Esophagus squamous epithelium (tissue), 5 donors: ENCODE measurements at places on chromosomes 5 and 9. TPM values are rescaled to one million over a fixed set of nuclear protein-coding genes. Genes with fewer than 3 reads are reported as not detected.

DNA sequence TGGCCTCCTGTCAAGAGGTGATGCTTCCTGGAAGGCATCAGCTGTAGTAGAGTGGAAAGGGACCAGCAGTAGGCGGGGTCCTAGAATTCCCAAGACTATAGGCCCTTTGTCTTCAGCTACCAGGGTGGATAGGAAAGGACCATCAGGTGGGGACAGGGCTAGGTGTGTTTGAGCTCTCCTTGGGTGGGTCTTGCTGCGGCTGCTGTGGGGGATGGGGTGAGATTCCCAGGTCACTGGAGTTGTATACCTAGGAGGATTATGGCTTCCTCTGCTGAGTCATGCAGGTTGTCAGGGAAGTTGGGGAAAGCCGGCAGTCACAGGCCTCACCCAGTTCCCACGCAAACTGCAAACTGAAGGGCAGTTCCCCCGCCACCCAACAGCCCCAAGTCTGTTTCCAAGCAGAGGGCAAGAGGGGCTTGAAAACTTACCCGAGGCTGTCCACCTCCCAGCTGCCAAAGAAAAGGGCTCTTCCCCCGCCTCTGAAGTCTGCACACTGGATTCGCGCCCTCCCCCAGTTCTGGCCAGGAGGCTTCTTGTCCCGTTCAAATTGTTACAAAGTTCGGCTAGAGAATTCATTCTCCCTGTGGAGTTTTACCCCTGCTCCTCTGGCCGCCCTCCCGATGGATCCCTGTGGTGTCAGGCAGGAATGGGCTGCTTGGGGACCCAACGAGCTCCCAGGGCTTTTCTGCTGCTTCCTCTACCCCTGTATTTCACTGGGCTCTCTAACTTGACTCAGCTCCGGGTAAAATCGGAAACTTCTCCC, 23.0 kb upstream of the ECM2 start:
- H3K36me3 ChIP-seq: no peaks in the 10 kb centered on the region
- DNase-seq: no peak
- H3K4me3 ChIP-seq: no peak overlapping the region
- peaks cover 8% of the 10 kb centered on the region for H3K4me1 ChIP-seq

GRCh38 chr9:35540315-35540714, 50.4 kb downstream of the RUSC2 start:
- H3K4me1 ChIP-seq: peaks cover 62% of the 10 kb centered on the region
- no peaks in the 10 kb centered on the region for H3K36me3 ChIP-seq
- H3K27ac ChIP-seq: no peak overlapping the region
- DNase-seq: no peak
- no peak overlapping the region for H3K4me3 ChIP-seq
- no peaks in the 10 kb centered on the region for H3K27me3 ChIP-seq

DNA sequence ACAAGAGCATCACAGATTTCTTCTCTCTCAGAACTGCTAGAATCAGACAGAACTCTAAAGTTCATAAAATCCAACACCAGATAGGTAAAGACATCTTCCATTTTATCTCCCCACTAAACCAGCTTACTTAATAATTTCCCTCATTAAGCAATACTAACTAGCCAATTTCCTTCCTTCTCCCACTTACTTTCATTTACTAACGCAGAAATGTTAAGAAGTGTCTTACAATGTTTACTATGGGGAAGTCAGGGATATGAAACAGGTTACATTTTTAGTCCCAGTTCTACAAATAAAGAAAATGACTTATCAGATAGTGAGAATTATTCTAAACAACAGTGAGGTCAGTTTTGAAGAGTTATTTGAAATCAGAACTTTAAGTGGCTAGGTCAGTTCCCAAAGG, 236.5 kb downstream of the FBXL17 start:
- H3K4me3 ChIP-seq: no peak overlapping the region
- no peaks in the 10 kb centered on the region for H3K36me3 ChIP-seq
- DNase-seq: no peak
- H3K27me3 ChIP-seq: no peaks in the 10 kb centered on the region

DNA sequence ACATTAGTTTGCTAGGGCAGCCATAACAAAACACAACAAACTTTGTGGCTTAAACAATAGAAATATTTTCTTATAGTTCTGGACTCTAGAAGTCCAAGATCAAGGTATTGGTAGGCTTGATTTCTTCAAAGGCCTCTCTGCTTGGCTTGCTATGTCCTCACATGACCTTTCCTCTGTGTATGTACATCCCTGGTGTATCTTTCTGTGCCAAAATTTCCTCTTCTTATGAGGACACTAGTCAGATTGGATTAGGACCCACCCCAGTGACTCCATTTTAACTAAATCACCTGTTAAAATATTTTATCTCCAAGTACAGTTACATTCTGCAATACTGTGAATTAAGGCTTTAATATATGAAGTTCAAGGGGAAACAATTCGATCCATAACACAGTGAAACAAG, 168.9 kb upstream of the CCNH start:
- H3K27me3 ChIP-seq: no peaks in the 10 kb centered on the region
- no peak for DNase-seq
- no peaks in the 10 kb centered on the region for H3K4me1 ChIP-seq

DNA sequence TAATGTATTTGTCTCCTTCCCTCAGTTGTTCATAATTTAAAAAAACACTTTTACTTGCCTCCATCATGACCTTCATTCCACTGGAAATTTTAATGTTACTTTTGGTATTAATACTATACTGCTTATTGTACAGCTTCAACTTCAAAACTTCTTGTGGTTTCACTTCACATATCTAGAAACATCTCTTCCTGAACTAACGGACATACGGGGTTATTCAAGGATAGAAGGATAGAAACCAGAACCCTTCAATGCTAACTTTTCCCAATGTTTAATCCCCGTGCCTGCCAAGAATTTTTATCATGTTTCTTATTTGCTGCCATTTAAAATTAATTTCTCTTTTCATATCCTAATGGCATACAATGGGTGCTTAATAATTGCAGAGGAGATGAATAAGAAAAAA, 36.3 kb upstream of the SETD9 start:
- no peaks in the 10 kb centered on the region for H3K36me3 ChIP-seq
- H3K27ac ChIP-seq: no peak overlapping the region
- H3K4me1 ChIP-seq: no peaks in the 10 kb centered on the region
- no peak for DNase-seq
- H3K27me3 ChIP-seq: no peaks in the 10 kb centered on the region

GRCh38 chr9:101254733-101255433, 129.9 kb downstream of the BAAT start:
- H3K27me3 ChIP-seq: peaks cover 3% of the 10 kb centered on the region
- DNase-seq: no peak
- no peaks in the 10 kb centered on the region for H3K36me3 ChIP-seq
- H3K27ac ChIP-seq: no peak overlapping the region
- H3K4me3 ChIP-seq: no peak overlapping the region
- no peaks in the 10 kb centered on the region for H3K4me1 ChIP-seq

DNA sequence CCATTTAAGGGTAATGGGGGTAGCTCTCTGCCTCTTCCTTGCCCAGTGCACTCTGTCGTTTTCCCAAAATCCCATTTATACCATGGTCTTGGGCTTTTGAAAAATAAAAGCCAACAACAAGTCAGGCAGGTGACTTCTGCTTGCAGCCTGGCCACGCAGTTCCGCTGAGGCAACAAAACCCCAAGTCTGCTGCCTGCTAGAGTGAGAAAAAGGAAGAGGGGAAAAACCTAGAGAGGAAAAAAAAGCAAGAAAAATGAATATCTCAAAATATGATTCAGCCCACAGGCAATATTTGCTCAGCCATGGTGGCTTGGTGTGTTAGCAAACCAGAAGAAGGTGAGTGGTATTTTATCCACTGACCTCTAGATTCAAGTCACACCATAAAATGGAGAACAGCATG, 148.2 kb upstream of the FSTL4 start:
- no peak overlapping the region for H3K4me3 ChIP-seq
- H3K27me3 ChIP-seq: no peaks in the 10 kb centered on the region
- DNase-seq: no peak
- H3K27ac ChIP-seq: no peak overlapping the region
- no peaks in the 10 kb centered on the region for H3K4me1 ChIP-seq
- no peaks in the 10 kb centered on the region for H3K36me3 ChIP-seq

GRCh38 chr9:123524866-123525265, 168.9 kb downstream of the CRB2 start:
- no peaks in the 10 kb centered on the region for H3K27me3 ChIP-seq
- no peak overlapping the region for H3K4me3 ChIP-seq
- no peaks in the 10 kb centered on the region for H3K36me3 ChIP-seq
- no peak for DNase-seq
- H3K4me1 ChIP-seq: no peaks in the 10 kb centered on the region

DNA sequence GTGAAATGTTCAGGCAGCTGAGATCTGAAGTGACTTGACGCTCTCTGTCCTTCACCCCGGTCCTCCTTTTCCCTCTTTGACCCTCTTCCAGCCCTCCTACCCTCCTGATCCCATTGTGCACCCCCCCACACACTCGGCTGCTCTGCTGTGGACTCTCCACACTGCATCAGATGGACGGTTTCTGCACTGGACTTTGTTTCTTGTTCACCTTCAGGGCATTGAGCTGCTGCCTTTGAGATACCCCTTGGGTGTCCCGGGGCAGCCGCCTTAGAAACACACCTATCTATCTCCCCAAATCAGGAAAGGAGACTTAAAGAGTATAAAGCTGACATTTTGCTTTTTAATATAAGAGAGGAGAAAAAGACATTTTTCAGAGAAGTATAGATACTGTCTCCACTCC, 27.5 kb downstream of the AMBP start:
- H3K4me3 ChIP-seq: no peak overlapping the region
- H3K36me3 ChIP-seq: no peaks in the 10 kb centered on the region
- H3K27ac ChIP-seq: no peak overlapping the region

- H3K27ac ChIP-seq: no peak overlapping the region
- H3K4me1 ChIP-seq: no peaks in the 10 kb centered on the region
- H3K27me3 ChIP-seq: peaks cover 4% of the 10 kb centered on the region
- no peaks in the 10 kb centered on the region for H3K36me3 ChIP-seq
- no peak overlapping the region for H3K4me3 ChIP-seq
Measured at GRCh38 chr5:7927466-7928375, 58.8 kb downstream of the MTRR start.

DNA sequence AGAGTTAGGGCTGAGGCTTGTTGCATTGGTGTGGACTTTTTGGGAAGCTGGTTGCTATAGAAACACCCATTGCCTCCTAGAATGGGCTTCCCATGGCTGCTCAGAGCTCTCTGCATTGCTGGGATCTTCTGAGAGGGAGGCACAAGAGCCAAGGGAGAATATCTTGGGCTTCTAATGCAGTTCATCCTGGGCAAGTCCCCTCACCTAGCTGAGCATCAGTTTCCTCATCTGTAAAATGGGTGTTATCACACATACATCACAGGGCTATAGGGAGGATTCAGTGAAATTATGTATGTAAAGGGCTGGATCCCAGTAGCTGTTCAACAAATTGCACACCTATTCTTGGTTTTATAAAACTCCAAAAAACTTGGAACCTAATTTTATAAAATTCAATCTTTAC, 106.1 kb upstream of the ALDH1B1 start:
- peaks cover 4% of the 10 kb centered on the region for H3K27me3 ChIP-seq
- no peaks in the 10 kb centered on the region for H3K4me1 ChIP-seq
- H3K36me3 ChIP-seq: no peaks in the 10 kb centered on the region

DNA sequence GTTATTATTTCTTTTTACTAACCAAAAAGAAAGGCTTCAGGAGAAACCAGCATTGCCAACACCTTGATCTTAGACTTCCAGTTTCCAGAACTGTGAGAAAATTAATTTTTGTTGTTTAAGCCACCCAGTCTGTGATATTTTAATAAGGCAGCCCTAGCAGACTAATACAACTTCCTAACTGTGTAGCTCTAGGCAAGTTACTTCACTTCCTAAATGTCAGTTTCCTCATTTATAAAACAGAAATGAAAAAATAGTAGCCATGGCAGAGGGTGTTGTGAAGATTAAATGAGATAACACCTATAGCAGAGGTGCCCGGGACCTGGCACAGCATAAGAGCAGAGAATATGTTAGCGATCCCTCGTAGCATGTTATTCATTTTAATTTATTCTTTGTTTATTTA, 66.6 kb upstream of the HAND1 start:
- H3K27me3 ChIP-seq: peaks cover 62% of the 10 kb centered on the region
- H3K27ac ChIP-seq: no peak overlapping the region
- H3K36me3 ChIP-seq: no peaks in the 10 kb centered on the region

- no peaks in the 10 kb centered on the region for H3K27me3 ChIP-seq
- no peak overlapping the region for H3K27ac ChIP-seq
- no peak for DNase-seq
- no peaks in the 10 kb centered on the region for H3K36me3 ChIP-seq
- H3K4me3 ChIP-seq: no peak overlapping the region
Measured at GRCh38 chr9:111272581-111272980, 57.4 kb downstream of the OR2K2 start.

DNA sequence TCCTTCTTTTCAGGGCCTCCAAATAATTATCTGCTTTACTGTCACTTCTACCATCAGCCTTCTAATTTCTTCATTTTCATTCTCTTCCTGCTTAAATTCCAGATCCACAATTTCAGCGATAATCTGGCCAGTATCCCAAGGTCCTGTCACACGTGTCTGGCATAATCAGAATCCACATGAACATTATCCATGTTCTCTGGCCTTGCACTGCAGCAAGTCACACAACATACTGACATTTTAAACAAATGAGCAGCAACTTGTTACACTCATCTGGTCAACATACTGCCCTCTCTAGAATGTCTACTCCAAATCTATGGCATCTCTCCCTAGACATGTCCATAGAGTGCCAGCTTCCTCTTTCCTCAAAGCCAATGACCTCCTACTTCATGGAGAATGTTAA, 43.8 kb upstream of the RASEF start:
- no peak for DNase-seq
- no peak overlapping the region for H3K4me3 ChIP-seq
- H3K27me3 ChIP-seq: no peaks in the 10 kb centered on the region
- H3K36me3 ChIP-seq: no peaks in the 10 kb centered on the region

GRCh38 chr5:54347221-54347865, 37.0 kb upstream of the ARL15 start:
- no peak overlapping the region for H3K4me3 ChIP-seq
- DNase-seq: no peak
- no peaks in the 10 kb centered on the region for H3K27me3 ChIP-seq

DNA sequence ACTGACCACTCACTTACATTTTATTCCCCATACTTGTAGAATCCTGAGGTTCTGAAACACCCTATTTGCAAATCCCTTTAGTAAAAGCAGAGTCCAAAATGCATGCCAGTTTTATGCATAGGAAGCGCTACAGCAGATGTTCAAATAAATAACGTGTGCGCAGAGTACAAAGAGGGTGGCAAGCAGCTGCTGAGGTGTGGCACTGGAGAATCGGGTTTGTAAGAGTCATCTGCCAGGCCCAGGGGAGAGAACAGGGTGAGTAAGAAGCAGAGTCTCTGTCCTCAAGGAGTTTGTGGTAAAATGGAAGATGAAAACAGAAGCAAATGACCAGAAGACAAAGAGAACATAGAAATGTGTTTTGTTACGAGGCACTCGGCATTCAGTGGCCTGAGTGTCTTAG, 288.8 kb downstream of the GLIS3 start:
- H3K4me3 ChIP-seq: no peak overlapping the region
- H3K27ac ChIP-seq: no peak overlapping the region
- DNase-seq: no peak
- no peaks in the 10 kb centered on the region for H3K36me3 ChIP-seq
- no peaks in the 10 kb centered on the region for H3K27me3 ChIP-seq

- peaks cover 28% of the 10 kb centered on the region for H3K4me1 ChIP-seq
- peaks cover 30% of the 10 kb centered on the region for H3K36me3 ChIP-seq
- no peak overlapping the region for H3K27ac ChIP-seq
- DNase-seq: no peak
- no peaks in the 10 kb centered on the region for H3K27me3 ChIP-seq
Measured at GRCh38 chr9:109448223-109448622, 49.9 kb downstream of the PTPN3 start.

GRCh38 chr5:102701748-102702147, 53.4 kb upstream of the PAM start:
- no peak overlapping the region for H3K4me3 ChIP-seq
- no peak overlapping the region for H3K27ac ChIP-seq
- DNase-seq: no peak
- no peaks in the 10 kb centered on the region for H3K36me3 ChIP-seq
- no peaks in the 10 kb centered on the region for H3K27me3 ChIP-seq
- H3K4me1 ChIP-seq: no peaks in the 10 kb centered on the region

FBXL7 gene
- 3.6 TPM for total RNA-seq

GPR21 gene
- not detected for total RNA-seq

ACOT12 gene
- total RNA-seq: not detected

PGM5 gene
- total RNA-seq: 4.5 TPM

TMEM215 gene
- total RNA-seq: not detected
